CD4-positive, alpha-beta T cell treated with Interleukin-6 for 4 hours (primary cell): ENCODE measurements at places on chromosomes 12 and 14.

DNA sequence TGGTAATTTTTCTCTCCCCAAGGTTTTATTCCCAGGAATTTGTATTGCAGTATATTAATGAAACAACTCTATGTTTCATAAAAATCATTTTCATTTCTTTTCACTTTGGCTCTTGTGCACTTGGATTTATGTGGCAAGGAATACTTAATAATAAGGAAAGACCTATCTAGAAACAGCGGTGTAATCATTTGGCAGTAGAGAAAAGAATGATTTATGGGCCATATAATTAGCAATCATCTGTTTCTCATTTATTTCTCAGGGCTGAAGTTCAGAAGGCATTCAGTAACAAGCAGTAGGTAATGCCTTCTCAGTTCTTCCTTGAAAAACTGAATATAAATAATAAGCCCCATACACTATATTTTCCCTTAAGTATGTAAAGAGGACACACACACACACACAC, 172.6 kb downstream of the ANO4 start:
- DNase-seq, result no peak

- no peak for DNase-seq
These were observed 280.0 kb downstream of the ALG10 start for GRCh38 chr12:34302131-34302885.

DNA sequence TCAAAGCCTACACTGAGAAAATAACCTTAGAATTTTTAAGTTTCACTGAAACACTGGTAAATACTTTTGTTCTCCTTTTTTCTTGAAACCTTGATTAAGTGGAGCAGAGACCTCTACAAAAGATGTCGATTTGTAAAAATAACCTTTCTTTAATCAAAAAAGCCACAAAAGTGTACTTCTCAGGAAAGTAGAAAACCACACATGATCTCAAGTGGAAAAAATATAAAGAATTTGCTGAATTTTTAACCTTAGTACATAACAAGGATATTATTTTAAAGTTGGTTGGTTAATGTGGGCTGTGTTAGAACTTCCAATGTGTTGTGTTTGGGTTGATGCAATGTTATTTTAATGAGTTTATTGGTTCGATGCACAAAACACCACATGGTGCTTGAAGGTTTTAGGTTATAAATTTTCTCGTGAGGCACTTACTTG, 8.6 kb downstream of the LGR5 start:
- no peak for DNase-seq

- no peak for DNase-seq
These were observed 39.7 kb downstream of the AACS start for GRCh38 chr12:125104982-125105381.

- no peak for DNase-seq
These were observed 61.6 kb upstream of the ZFP36L1 start for GRCh38 chr14:68854421-68854820.
